ENCODE measurements at places on chromosomes 2 and 18.

GRCh38 chr18:80074697-80075096 is 34.4 kb upstream of the ADNP2 start:
- DNase-seq, result no peak

GRCh38 chr2:21633466-21633865 is 509.7 kb downstream of the TDRD15 start:
- no peak for DNase-seq

DNA sequence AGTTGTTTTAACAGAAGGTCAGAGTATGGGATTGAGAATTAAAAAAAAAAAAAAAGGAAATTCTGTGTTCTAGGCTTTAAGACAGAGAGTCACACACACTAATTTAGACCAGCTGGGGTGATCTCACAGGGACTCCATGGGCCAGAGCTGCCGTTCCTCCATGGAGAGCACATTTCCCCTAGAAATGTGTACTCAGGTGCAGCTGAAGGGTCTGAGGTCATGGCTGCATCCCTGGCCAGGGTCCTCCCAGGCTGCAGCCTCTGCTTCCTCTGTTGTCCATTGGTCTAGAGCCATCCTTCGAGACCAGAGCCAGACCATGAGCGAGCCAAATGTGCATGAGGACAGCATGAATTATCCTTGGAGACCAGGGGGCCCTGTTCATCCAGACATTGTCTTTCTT is 190.1 kb upstream of the TNP1 start:
- DNase-seq, result no peak

DNA sequence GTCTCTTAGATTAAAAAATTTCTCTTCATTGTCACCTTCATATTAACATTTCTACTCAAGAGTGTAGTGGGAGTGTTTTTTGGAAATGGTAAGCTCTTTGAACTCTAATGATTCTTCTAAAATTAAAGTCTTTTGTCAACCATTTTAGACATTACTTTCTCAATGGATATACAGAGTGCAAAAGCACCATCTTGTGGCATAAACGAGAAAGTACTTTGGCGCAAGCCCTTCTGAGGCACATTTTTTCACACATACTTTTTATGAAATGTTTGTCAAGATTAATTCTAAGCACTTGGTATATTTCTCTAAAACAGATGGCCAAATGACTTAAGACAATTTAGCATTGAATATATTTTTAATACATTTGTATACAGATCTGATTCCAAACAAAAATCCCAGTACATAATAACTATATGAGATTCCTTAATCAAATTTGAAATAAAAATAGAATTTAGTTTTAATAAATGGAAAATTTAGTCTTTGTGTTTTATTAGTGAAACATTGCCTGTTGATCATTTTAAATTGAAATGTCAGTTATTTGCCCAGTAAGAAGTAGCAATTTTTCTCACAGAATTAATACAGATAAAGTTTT is 63.3 kb upstream of the GALNT5 start:
- DNase-seq, result no peak

DNA sequence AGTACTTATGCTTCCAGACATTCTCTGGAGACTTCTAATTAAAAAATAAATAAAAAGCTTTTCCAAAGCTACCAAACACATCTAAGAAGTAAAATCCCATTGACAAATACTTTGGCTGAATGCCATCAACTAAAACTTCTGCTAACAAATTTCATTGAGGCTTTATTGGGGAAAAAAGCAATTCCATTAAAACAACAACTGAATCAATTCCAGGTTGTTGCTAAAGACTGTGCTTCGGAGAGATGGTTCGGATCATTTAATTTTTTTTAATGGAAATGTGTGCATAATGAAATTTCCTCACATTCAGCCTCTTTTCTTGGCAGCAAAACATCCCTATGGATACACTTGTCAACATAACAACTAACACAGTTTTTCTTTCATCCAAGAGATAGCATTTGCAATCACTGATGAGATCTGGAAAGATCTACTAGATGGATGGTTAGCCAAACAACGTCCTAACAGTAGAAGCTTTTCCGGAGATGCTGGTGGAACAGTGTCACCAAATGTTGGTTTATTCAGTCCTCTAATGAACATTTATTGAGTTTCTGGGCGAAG is 446.1 kb upstream of the FAM98A start:
- DNase-seq, result no peak

DNA sequence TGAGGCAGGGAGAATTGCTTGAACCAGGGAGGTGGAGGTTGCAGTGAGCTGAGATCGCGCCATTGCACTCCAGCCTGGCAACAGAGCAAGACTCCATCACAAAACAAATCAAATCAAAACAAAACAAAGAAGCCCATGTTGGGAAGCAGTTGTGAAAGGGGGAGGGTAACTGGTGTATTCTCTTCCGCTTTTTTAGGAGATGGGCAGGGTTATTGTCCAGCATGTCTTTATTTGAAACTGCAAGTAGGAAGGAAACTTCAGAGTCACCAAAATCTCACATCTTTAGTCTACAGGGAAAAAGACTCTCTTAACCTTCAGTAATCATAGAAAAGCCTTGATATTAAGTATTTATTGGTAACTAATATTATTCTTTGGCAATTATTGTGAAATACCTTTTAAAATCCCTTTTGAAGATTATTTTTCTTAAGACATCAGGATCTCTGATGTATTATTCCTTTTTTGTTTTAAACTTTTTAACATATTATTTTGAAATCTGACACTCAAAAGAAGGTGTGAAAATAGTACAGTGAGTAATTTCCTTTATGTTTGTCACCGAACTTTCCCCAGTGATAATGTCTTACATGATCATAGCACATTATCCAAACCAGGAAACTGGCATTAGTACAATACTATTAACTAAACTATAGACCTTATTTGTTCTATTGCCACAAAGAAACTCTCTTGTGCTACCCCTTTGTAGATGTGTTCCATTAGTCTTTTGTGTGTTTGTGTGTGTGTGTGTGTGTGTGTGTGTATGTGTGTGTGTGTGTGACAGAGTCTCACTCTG is 84.3 kb upstream of the LTBP1 start:
- no peak for DNase-seq

GRCh38 chr18:50924372-50924771 is 43.5 kb upstream of the ELAC1 start:
- no peak for DNase-seq

DNA sequence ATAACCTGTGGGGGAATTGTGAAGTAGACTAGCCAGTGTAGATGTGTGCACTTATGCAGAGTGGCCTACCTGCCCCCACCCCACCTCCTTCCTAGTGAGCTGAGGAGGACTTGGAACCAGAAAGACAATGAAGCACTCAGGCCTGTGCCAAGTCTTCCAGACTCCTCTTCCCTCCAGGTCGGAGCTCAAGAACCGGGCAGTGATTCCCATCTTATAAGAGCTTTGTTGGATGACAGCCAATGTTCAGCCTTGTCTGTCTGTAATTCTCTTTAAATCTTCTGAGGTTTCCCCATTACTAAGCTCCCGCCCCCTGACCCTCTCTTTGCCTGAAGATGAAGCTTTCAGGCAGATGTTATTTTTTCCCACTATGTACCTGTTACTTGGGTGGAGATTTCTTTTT is 121.0 kb downstream of the SMAD2 start:
- no peak for DNase-seq

DNA sequence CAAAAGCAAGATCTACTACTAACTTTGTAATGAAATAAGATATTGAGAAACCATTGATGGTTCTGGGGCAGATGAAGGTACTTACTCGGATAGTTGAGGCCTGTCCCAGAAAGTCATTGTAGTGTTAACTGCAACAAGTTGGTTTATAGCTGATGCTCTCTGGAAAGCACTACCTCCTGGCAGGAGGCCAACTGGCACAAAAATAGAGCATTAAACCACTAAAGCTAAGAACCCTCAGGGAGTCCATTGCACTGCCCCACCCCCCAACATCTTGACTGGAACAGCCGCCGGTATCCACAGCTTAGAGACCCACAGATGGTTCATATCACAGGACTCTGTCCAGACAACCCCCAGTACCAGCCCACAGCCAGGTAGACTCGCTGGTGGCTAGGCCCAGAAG is 552.5 kb upstream of the CRIM1 start:
- no peak for DNase-seq

DNA sequence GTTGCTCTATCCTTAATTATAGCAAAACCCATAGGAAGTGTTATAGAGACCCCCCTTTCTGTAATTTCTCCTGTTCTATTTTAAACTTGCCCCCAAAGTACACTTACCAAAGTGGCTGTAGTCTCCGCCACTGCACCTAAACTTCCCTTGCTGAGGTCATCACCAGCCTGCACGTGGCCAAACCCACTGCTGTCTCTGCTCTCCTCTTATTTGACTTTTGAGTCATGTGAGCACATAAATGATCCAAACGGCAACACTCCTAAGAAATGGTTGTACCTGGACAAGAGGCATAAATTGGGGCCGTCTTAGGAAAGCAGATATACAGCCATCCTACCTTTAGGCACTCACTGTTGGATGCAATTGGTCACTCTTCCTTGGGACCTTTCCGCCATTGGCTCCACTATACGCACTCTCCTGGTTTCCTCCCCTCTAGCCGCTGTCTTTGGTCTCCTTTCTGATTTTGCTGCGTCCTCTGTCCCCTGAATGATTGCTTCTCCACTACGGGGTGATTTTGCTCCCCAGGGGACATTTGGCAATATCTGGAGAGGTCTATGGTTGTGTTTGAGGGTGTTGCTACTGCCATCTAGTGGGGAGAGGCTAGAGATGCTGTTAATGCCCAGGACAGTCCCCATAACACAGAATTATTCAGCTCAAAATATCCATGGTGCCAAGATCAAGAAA is 19.2 kb upstream of the IL36G start:
- DNase-seq, result no peak

DNA sequence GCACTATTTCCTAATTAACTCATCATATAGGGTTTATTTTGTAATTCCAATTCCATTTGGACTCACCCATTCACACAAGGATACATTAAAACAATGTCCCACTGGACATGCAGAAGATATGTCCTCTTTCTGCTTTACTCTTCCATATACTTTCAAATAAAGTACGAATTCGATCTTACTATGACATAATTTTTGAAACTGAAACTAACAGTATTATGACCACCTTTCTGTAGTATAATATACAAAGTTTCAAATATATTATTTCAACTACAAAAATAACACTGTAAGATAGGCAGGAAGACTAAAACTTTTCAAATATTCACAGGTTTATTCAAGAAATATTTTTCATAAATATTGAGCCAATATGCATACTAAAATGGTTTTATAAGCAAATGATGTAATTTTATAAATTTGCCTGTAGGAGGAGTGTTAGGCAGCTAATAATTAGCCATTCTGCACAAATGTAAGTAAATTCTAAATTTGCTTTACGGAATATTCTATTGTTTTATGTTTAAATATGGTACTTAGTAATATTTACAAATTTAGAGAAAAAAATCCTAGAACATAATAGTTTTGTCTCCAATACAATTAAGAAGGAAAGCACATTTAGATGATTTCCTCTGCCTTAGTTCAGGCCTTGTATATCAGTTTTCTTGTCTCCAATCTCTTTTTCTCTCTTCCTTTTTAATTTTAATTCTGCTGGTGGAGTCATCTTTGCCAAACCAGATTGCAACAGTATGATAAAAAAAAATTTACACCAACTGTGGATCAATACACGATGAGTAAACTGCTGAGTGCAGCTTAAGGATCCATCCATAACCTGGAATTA is 85.9 kb downstream of the CERKL start:
- DNase-seq, result no peak

- no peak for DNase-seq
These were observed 10.2 kb downstream of the C18orf32 start for GRCh38 chr18:49476664-49477411.

DNA sequence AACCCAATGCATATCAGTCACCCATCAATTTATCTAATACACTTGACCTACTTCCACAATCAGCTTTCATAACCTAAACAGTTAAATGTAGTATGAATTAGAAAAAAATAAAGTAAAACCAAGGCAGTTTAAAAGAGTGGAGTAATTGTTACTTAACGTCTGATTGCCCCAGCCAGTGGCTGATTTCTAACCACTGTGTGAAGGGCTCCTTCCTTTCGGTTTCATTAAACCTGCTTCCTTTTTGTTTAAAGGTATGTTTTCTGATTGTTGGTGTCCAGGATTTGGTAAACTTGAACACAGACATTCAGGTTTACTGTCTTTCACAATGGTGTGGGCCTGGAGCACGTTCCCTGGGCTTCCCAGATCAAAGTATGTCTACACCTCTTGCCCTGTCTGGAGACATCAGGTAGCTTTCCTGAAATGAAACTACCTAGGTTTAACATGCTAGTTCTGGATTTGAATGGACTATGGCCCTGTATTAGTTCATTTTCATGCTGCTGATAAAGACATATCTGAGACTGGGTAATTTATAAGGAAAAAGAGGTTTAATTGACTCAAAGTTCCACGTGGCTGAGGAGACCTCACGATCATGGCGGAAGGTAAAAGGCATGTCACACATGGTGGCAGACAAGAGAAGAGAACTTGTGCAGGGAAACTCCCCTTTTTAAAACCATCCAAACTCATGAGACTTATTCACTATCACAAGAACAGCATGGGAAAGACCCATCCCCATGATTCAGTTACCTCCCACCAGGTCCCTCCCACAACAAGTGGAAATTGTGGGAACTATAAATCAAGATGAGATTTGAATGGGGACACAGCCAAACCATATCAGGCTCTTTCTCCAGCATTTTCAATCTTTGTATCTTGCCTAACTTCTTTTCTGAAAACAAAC is 605.2 kb upstream of the ID2 start:
- DNase-seq, result no peak

DNA sequence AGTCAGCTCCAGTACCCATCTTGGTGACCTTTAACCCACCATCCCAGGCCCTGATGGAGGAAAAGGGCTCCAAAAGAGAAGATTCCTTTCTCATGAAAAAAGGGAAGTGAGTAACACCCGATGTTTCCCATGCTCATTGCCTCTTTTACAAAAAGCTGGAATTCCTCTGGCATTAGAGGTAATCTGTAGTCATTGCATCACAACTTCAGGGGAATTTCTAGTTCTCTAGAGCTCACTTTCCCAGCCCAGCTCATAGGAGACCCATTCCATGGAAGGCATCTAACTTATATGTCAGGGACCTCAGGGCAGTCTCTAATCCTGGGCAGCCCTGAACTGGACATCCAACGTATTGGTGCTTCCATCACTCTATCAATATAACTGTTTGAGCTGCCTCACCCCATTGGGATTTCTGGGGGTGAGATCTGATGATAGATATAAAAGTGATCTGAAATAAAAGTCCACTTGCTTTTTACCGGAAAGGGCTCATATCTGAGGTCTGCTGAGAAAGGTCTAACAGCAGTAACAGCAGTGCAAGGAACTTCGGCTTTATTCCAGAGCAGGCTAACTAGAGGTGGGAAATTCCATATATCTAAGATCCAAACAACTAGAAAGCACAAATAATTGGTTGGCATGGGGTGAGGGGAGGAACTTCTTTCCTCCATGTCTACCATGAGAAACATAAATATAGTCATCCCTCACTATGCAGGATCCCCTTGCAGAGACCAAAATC is 106.1 kb downstream of the ETAA1 start:
- DNase-seq, result no peak

DNA sequence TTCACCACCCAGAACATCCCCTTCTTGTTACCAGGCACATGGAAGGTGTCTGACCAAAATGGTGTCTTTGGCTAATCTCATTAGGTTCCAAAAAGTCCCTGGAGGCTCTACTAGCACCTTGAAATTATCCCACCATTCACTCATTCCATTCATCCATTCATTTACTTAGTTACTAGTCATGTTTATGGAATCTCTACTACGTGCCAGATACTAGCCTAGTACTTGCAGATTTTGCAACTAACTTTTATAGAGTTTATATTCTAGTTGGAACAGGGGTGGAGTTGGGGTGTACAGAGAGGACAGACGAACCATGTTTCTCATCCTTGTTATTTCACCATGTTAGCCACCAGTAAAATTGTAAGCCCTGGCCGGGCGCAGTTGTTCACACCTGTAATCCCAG is 4.0 kb upstream of the NOP58 start:
- no peak for DNase-seq

GRCh38 chr2:26088038-26088643 is 54.3 kb downstream of the RAB10 start:
- no peak for DNase-seq
